ENCODE measurements at places on chromosomes 16 and 17.

DNA sequence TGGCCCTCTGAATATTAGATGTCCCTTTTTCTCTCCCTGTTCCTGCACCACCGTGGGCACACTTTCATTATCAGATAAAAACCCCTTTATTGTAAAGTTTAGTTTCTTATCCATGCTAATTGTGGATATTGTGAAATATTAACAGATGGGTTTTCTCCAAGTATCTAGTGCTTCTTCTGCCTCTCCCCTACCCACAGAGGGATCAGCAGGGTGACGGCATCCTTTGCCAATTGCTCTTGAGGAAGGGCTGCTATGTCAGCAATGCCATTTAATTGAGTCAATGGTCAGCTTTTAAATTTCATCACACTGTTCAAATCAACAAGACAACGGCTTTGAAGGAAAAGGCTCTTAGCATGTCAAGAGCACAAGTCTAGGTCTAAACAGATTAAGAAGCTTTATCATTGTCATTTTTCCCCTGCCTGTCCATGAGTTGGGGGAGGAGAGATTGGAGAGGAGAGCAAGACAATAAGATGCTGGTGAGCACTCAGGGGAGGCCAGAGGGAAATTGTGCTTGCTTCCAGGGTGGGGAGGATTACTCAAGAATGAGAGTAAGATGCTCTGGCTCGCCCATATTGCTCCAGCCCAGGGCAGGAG is 443.0 kb upstream of the CCL2 start:
- no peak for DNase-seq
- H3K36me3 ChIP-seq = no peaks in the 10 kb centered on the region
- no peak overlapping the region for H3K27ac ChIP-seq

- no peaks in the 10 kb centered on the region for H3K4me1 ChIP-seq
- H3K27ac ChIP-seq = no peak overlapping the region
- H3K27me3 ChIP-seq = no peaks in the 10 kb centered on the region
- peaks cover 89% of the 10 kb centered on the region for H3K36me3 ChIP-seq
- H3K4me3 ChIP-seq = no peak overlapping the region
Observed at GRCh38 chr17:1473170-1473569, 17.1 kb upstream of the CRK start.

DNA sequence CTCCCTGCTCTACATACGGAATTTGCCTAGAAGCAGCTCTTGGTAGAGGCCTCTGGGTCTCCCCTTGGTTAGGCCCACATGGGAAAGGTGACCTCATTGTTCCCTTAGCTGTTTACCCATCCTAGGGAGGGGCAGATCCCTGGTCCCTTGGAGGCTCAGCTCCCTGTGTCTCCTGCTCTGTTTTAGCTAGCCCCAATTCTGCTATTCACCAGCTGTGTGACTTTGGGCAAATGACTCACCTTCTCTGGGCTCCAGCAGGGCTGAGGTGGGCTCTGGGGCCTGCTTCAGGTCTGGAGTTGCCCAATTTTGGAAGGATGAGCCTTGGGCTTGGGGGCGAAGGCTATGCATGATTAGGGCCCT is 3.9 kb downstream of the ABCC3 start:
- DNase-seq = peak; percentile 90
- H3K27me3 ChIP-seq = no peaks in the 10 kb centered on the region
- H3K4me1 ChIP-seq = peaks cover 79% of the 10 kb centered on the region
- H3K27ac ChIP-seq = peak overlapping the region; percentile 86
- H3K36me3 ChIP-seq = no peaks in the 10 kb centered on the region
- no peak overlapping the region for H3K4me3 ChIP-seq

- no peaks in the 10 kb centered on the region for H3K27me3 ChIP-seq
- H3K27ac ChIP-seq = no peak overlapping the region
- peaks cover 10% of the 10 kb centered on the region for H3K4me1 ChIP-seq
- DNase-seq = no peak
- H3K4me3 ChIP-seq = no peak overlapping the region
Observed at GRCh38 chr16:593406-593805, 3.5 kb downstream of the RAB40C start.

DNA sequence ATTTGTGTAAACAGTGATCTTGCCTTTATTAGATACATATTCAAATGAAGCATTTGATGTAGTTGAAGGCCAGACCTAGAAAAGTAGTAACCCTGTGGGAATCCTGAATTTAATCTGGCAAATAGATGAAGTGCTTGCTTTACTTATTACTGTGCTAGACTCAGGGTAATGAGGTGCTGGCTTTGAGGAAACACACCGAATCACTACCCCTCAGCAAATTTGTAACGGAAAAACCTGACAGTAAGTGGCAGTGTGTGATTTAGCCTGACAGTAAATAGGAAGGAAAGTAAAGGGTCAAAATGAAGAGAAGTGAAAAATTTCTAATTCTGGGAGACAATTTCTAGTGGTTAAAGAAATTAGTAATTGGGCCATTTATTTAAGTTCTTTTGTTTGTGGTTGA is 90.2 kb downstream of the MAP2K4 start:
- H3K4me3 ChIP-seq = no peak overlapping the region
- H3K4me1 ChIP-seq = peaks cover 10% of the 10 kb centered on the region
- H3K36me3 ChIP-seq = peaks cover 56% of the 10 kb centered on the region
- DNase-seq = no peak
- H3K27ac ChIP-seq = no peak overlapping the region

GRCh38 chr17:49616086-49616485 is 40.4 kb downstream of the NXPH3 start:
- H3K36me3 ChIP-seq = peaks cover 83% of the 10 kb centered on the region
- no peak overlapping the region for H3K4me3 ChIP-seq
- H3K27me3 ChIP-seq = no peaks in the 10 kb centered on the region

DNA sequence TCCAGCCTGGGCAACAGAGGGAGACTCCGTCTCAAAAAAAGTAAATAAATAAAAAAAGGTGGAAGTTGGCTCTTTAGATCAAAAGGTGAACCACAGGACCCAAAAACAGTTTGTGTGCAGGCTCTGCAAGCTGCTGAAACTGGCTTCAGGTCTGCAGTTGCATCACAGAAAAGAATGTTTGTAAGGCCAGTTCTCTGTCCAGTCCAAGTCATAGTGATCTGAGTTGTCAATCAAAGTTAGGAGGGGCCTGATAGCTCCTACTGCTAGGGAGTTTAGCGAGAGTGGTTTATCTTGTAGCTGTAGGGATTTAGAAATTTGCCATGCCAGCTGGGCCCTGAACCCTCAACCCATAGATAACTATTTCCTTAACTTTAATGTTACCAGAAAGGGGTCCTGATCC is 101.2 kb upstream of the CACNG5 start:
- no peak overlapping the region for H3K4me3 ChIP-seq
- no peaks in the 10 kb centered on the region for H3K27me3 ChIP-seq
- no peaks in the 10 kb centered on the region for H3K4me1 ChIP-seq
- H3K36me3 ChIP-seq = peaks cover 57% of the 10 kb centered on the region

DNA sequence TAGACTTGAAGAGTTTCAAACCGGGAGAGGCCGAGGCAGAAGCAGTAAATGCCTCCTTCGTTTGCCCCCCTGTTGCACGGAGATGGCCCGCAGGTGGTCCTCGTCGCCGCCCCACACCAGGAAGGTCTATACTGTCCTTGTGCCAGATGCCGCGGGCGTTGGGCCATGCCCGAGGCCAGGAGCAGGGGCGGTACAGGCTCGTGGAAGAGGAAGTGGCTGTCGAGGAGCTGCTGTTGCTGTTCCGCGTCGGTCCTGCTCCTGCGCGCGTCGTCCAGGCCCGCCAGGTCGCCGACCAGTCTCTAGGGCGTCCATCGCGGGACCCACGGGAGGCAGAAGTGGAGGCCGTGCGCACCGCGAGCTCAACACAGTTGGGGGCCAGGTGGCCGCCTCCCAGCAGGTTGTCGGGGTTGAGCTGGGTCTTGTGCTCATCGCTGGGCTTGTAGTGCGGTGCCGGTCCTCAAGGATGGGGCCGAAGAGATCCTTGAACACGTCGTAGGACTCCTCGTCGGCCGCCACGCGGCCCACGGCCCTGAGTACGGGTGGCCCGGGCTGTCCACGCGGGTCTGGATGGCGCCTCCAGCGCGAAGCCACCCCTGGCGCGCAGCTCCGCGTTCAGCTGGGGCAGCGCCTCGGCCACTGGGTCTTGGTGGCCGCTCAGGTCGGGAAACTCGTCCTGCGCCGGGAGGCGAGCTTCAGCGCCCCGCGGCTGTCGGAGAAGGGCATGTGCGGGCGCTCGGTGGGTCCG is 13.1 kb upstream of the C16orf87 start:
- no peak for DNase-seq
- no peak overlapping the region for H3K4me3 ChIP-seq
- H3K27me3 ChIP-seq = no peaks in the 10 kb centered on the region

DNA sequence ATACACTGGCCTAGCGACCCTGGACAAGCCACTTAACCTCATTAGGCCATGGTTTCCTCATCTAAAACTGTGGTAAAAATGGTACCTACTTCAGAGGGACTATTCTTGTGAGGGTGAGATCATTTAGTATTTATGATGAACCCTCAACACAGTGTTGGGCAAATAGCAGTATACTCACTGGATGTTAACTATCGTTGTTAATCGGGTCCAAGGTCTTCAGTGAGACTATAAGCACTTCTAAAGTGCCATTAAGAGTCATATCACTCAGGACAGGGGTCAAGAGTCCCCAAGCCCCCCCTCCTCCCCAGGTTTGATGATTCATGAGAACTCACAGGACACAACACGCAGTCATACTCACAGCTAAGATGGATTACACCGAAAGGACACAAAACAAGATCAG is 11.0 kb downstream of the TK2 start:
- peaks cover 42% of the 10 kb centered on the region for H3K36me3 ChIP-seq
- H3K4me3 ChIP-seq = no peak overlapping the region
- no peak for DNase-seq
- no peak overlapping the region for H3K27ac ChIP-seq
- no peaks in the 10 kb centered on the region for H3K4me1 ChIP-seq

- no peaks in the 10 kb centered on the region for H3K27me3 ChIP-seq
- H3K4me1 ChIP-seq = no peaks in the 10 kb centered on the region
- no peak overlapping the region for H3K27ac ChIP-seq
- DNase-seq = no peak
Observed at GRCh38 chr16:12498077-12498476, 305.6 kb downstream of the CPPED1 start.

DNA sequence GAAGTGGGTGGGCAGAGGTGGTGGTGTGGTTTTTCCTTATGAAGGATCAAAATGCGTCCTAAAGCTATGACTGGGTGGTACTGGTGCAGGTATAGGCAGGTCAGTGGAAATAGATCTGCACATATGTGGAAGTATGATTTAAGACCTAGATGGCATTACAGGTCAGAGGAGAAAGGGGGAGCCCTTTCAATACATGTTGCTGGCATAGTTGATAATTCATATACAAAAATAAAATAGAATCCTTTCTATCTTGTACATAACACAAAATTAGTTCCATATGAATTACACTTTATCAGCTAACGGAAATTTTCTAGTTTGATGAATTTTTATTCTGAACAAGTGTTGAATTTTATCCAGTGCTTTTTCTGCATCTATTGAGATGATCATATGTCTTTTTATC is 20.8 kb upstream of the PIK3R5 start:
- H3K4me3 ChIP-seq = no peak overlapping the region
- H3K27ac ChIP-seq = no peak overlapping the region
- DNase-seq = no peak
- no peaks in the 10 kb centered on the region for H3K36me3 ChIP-seq

DNA sequence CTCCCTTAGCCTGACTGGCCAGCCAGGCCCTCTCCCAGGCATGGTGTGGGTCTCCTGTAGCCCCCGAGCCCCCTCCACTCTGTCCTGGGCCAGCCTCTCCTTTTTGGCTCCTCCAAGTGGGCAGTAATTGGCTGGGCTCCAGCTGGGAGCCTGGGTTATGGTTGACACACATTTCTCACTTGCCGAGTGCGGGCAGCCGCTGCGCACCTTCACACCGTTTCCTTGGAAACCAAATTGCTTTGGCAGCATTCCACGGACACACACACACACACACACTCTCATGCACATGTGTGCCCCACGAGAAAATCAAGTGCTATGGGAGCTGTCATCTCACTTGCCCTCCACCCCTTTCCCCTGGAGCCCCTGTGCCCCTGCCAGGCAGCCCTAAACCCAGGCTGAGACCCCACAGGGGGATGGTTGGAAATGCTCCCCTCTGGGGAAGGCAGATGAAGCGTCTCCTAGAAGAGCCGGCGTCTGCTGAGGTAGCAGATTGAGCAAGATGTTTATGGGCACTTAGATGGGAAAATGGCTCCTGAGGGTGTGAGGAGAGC is 402.7 kb upstream of the TNRC6C start:
- no peak overlapping the region for H3K4me3 ChIP-seq
- H3K27me3 ChIP-seq = peaks cover 27% of the 10 kb centered on the region

DNA sequence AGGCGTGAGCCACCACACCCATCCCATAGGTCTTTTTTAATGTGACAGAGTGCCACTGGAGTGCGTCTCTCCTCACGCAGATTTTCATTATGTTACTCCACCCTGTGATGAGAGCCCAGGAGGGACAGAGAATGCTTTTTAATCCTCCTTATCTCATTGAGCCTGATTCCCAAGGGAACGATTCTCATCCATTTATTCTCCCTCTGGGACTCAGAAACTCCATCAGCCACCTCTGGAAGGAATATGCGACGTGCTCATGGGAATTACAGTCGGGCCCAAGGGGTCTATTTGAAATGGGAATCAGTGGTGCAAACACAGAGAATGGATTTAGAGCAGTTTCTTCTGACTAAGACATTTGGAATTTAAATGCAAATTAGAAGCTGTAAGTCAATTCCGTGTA is 155.9 kb upstream of the HSBP1 start:
- H3K36me3 ChIP-seq = no peaks in the 10 kb centered on the region
- no peak overlapping the region for H3K4me3 ChIP-seq
- no peak for DNase-seq
- H3K27ac ChIP-seq = no peak overlapping the region

GRCh38 chr17:79000396-79001189 is 9.0 kb downstream of the CANT1 start:
- H3K4me3 ChIP-seq = no peak overlapping the region
- H3K27me3 ChIP-seq = no peaks in the 10 kb centered on the region
- DNase-seq = no peak
- H3K4me1 ChIP-seq = no peaks in the 10 kb centered on the region
- H3K27ac ChIP-seq = no peak overlapping the region

- no peaks in the 10 kb centered on the region for H3K27me3 ChIP-seq
- no peaks in the 10 kb centered on the region for H3K4me1 ChIP-seq
- H3K4me3 ChIP-seq = no peak overlapping the region
- H3K27ac ChIP-seq = no peak overlapping the region
- H3K36me3 ChIP-seq = no peaks in the 10 kb centered on the region
Observed at GRCh38 chr17:34220752-34221395, 34.2 kb upstream of the CCL2 start.

- peaks cover 11% of the 10 kb centered on the region for H3K4me1 ChIP-seq
- no peak overlapping the region for H3K27ac ChIP-seq
- no peak for DNase-seq
- H3K4me3 ChIP-seq = no peak overlapping the region
- H3K36me3 ChIP-seq = no peaks in the 10 kb centered on the region
Observed at GRCh38 chr16:72399811-72400210, 227.9 kb upstream of the PMFBP1 start.

- H3K4me3 ChIP-seq = no peak overlapping the region
- DNase-seq = no peak
- peaks cover 10% of the 10 kb centered on the region for H3K4me1 ChIP-seq
- H3K27me3 ChIP-seq = no peaks in the 10 kb centered on the region
Observed at GRCh38 chr16:48330189-48330840, 54.9 kb downstream of the SIAH1 start.
